ENCODE measurements at places on chromosomes 11 and 22.

GRCh38 chr11:72144807-72145565 is 9.5 kb downstream of the FOLR3 start:
- no peak for DNase-seq

DNA sequence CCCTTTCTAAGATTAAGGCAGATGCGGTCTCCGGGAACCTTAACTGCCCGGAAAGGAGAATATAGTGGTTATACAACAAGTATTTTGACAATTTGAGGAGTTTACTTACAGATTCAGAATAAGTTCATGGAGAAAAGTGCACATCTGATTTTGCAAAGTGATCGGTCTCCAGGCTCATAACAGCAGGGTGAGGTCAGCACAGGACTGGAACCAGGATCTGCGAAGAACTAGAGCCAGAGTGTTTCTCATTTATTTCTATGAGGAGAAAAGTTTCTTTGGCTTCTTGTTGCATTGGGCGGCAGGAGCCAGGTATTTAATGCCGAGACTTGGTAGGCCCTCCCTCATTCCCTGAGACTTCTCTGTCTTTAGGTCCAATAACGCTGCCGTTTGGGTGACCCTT is 3.7 kb downstream of the ADAMTS15 start:
- DNase-seq: no peak

GRCh38 chr11:86620891-86621521 is 51.4 kb downstream of the ME3 start:
- no peak for DNase-seq

DNA sequence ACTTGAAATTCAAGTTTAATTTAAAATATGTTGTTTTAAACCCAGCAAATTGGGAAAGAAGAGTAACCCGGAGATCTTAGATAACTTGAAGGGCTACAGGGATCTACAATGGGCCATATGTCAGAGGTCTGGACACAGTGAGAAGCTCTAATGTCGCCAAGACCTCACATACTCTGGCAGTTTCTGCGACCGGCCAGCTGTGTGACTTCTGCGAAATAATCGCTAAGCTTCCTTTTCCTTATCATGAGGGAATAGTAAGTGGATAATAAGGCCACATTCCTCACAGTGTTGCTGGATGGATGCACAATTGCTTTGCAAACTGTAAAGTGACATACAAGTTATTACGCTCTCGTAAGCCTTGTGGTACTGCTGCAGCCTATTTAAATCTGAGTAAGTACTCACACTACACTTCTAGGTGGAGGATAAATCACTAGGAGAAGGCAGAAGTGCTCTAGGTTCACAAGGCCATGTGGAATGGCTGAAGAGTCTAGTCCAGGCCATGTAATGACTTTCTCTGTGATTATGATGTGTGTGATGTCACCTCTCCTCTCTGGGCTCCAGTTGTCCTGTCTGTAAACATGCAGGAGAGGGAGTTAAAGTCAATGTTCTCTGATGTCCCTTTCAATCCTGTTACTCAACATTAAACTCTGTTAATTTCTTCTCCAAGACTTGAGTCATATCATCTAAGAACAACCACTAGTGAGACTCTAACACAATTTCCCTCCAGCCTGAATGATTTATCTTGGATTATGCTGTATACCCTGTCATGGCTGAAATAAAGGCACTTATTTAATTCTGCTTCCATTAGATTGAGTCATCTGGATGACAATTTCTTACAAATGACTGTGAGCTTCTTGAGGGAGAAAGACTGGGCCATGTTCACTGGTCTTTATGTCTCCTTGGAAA is 192.6 kb upstream of the NARS2 start:
- DNase-seq: no peak

GRCh38 chr11:96189351-96189750 is 153.6 kb downstream of the MAML2 start:
- no peak for DNase-seq

DNA sequence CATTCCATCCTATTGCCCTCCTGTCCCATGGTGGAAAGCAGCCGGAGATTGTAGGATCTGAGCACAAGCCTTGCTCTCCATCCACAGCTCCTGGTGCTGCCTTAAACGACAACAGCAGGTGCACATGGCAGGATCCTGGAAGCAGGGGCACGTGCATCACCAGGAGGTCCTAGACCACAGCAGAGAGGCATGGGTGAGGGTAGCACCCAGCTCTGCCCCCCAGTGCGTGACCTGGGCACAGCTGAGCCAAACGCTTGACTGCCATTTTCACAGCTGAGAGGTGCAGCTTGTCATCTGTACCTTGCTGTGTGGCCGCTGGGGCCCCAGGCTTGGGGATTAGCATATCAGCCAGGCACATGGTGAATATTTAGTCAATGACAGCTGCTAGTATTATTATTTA is 92.7 kb downstream of the NTM start:
- DNase-seq: no peak

DNA sequence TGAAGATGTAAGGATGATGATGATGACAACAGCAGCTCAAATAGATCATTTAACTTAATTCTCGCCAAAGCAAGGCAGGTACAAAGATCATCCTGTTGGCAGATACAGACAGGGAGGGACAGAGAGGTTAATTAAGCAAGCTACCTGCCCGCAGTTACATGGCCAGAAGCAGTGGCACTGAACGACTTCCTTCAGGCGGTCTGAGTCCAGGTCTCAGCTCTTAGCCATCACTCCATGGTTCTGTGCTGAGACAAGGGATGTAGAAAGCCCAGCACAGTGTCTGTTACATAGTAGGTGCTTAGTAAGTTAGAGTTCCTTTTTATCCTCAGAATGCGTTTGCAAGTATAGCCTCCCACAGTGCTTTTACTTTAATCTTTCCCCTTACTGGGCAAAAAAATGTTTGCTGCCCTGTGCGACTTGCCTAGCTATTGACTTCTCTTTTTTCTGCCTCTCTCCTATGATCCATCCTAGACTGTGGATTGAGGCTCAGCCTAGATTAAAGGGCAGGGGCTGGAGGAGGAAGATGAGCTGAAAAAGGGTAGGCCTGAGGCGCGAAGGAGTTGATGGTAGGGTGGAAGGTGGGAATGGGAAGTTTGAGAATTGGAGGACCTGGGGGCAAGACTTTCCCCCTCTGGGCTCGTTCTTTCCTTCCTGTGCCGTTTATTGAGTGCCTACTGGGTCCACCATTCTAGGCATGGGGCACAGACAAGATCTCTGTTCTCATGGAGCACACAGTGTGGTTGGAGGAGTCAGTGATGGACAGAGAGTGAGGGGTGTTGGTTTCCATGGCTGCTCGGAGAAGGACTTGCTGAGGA is 108.2 kb upstream of the OR4B1 start:
- DNase-seq: no peak

DNA sequence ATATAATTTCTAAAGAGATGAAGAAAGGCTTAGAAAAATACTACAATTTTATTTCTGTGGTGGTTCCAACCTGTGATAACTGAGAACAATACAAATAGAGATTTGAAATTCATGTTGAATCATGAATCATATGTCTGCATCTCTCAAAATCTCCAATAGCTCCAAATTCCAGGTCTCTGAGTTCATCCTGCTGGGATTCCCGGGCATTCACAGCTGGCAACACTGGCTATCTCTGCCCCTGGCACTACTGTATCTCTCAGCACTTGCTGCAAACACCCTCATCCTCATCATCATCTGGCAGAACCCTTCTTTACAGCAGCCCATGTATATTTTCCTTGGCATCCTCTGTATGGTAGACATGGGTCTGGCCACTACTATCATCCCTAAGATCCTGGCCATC is at the start of gene OR56B1:
OR56B1 (plus strand) TSS at position 53 of the 400 bp plus-strand sequence; CDS start at position 122, 69 bp downstream.
- DNase-seq: no peak
